ENCODE measurements at places on chromosomes 1 and 21.
A peak's percentile ranks its signal among the peaks of the same experiment; 100 is the strongest.

DNA sequence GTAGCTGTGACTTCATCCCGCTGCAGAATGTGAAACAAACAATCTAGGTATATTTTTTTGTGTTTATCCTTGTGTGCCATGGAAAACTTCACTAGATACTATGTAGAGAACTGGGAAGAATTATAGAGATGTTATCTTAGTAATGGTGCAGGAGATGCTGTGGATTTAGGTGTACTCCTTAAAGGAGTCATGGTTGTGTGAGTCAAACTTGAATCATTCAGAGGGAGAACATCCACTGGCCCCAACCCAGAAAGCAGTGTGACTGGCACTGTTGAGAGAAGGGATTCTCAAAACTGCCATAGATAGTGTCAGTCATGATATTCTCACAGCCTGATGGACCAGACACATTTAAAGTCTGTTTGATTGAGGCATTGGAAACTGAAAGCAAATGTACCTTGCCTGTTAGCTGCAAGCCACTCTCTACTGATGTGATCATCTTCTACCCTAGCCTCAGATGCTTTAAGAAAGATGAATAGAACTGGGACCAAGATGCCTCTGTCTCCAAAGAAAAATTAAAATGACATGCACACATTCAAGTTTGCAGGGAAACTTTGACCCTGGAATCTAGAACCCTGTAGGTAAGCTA is 754.6 kb downstream of the MRPL39 start:
- no peak for DNase-seq

GRCh38 chr1:85058311-85058710 is 10.0 kb upstream of the MCOLN3 start:
- peak; percentile 69 for DNase-seq

DNA sequence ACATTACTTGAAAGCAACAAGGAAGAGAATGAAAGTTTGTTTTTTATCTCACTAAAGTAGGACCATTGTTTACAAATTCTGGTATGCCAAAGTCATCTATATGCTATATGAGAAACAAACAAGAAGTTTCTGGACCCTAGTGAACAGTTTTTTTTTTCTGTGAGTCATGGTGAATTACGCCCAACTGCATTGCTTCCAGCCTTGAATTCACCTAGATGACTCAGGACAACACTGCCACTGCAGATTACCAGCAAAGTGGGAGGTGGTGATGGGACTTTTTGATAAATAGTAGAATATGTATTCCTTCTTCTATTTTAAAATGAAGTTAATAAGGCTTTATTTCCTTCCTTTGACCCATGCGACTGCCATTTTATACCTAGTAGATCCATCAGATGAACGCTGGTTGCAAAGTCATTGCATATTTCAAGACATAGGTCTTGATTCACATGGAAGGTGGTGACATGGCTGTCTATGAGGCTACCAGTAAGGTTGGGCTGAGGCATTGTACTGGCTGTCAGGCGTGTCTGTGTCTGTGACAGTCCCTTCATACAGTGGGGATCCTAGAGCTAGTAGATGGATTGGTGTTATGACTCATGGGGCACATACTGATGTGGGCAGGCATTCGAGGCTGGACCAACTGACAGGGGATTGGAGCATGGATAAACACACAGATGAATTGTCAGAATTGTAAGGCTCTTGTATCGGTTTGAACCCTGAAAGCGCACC is 49.1 kb upstream of the APOBEC4 start:
- DNase-seq: peak; percentile 27

- no peak for DNase-seq
These were observed 54.7 kb upstream of the MPC2 start for GRCh38 chr1:167991546-167991945.

DNA sequence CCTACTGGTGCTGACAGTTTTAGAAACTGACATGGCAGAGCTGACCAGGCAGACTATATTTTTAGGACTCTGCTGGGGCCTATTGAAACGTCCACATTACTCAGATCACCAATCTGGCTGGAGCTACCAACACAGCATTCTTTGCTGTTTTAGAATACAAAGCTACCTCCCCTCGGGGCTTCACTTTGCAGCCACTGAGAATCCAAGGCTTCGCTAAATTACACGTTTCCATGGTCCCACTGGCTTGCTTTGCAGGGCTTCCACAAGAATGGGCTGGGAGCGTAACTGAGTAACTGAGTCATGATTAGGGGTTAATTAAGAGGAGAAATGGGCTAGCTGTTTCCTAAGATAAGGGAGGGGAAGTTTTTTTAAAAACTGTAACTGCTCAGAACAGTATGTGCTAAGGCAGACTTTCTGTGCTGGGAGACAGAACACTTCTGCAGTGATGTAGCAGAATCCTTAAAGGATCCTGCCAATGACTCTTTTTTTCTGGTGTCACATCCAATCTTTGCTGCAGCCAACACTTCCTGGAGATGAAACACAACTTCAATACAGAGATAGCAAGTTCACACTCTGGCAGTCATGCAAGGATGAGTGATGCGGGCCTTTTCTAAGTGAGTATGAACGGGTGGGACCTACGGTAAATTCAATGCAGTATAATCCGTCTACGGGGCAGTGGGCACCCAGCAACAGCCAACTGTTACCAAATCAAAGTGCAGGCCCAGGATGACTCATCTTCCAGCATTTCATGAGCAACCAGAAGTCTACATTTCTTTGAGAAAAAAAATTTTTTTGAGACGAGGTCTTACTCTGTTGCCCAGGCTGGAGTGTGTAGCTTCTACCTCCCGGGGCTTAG is 21.5 kb downstream of the NDUFS5 start:
- DNase-seq: peak; percentile 62

DNA sequence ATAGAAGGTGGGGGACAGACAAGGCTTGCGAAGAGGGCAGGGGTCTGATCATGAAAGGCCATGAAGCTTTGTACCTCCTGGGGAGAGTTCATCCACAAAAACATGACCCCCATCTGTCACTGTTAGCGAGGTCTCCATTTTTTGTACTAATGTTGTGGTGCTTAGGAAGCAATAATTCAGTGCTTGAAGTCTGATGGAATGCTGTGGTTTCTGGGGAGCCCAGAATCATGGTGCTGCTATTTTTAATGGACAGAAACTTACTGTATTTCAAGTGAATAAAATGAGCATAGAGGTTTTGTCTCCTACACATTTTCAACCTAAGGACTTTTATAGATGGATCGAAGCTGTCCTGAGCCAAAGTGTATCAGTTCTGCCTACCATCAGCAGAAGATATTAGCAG is 28.2 kb upstream of the RGL1 start:
- DNase-seq: no peak

DNA sequence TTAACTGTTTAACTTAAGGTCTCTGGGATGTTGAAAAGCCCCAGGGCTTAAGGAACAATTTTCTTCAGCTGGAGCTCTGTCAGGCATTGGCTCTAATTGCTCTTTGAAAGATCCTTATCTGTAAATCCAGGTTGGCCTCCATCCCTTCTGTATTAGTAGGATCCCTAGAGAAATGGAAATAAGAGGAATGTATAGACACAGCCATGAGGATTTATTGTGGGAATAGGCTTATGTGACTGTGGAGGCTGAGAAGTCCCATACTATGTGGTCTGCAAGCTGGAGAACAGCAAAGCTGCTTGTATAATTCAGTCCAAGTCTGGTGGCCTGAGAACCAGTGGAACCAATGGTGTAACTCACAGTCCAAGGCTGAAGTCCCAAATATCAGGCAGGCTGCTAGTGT is 47.6 kb upstream of the VAV3 start:
- no peak for DNase-seq

GRCh38 chr1:180353945-180354344 is 123.9 kb downstream of the LHX4 start:
- no peak for DNase-seq

- DNase-seq: no peak
These were observed 100.5 kb downstream of the NPHP4 start for GRCh38 chr1:5891736-5892135.

GRCh38 chr21:41755258-41755933 is 11.5 kb downstream of the RIPK4 start:
- DNase-seq: no peak

GRCh38 chr1:186819126-186819525 is 9.6 kb upstream of the PLA2G4A start:
- peak; percentile 93 for DNase-seq

- peak; percentile 20 for DNase-seq
These were observed 9.2 kb downstream of the MX2 start for GRCh38 chr21:41370840-41371684.

DNA sequence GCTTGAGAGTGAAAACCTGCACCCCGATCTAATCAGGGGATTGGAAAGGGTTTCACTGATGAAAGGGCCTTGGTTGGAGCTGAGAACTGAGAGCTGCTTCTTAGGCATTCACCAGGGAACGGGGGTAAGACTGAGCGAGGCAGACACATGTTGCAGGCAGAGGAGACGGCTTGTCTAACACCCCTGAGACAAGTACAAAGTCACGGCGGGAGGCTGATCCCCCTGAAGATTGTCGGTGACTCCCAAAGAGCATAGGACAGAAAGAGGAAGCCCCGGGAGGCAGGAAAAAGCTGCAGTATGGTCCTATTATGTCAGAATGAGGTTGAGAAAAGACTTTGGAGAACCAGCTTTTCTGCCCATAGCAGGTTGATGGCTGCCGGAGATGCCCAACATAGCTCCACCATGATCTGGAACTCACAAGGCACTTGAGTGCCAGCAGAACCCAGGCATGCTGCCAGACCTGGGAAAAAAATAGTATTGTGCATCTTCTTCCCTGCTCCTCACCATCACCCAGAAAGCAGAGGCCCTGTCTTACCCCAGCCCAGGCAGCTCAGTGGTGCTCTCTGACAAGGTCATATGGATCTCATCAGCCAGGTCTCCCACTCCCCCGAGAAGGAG is 463.9 kb upstream of the PROX1 start:
- no peak for DNase-seq

DNA sequence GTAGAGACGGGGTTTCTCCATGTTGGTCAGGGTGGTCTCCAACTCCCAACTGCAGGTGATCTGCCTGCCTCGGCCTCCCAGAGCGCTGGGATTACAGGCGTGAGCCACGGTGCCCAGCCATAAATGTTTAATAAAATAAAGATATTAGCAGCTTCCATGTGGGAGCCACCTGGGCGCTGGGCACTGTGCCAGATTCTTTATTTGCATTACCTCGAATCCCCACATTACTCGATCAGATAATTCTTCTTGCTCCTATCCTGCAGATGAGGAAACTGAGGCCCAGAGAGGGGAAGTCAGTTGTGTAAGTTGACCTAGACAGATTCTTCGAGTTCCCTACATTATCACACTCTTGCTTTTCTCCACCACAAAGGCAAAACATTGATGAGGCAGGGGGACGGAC is 24.9 kb upstream of the TENT5B start:
- no peak for DNase-seq

DNA sequence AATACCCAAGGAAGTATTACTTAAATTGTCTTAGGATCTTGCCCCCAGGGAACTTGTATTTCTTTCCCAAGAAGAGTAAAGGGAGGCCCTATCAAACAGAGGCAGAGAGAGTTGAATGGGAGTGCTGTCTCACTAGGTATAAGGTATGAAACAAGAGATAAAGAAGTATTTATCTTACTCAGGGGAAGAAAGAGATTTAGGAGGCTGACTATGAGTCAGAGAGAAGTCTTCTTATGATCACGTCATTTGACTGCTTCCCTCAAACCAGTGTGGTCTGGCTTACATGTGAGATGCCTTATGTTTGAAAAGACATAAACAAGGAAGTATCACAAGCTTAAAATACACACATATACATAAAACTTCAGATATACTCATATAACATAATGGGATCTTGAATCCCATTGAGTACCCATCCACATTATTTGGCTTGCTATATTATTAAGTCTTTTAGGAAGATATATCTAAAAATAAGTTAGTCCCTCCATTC is 29.6 kb downstream of the DUSP10 start:
- DNase-seq: peak; percentile 79

- DNase-seq: no peak
These were observed 50.0 kb downstream of the KIAA0319L start for GRCh38 chr1:35506960-35507912.

GRCh38 chr1:114551400-114551799 is 30.0 kb downstream of the BCAS2 start:
- DNase-seq: no peak

GRCh38 chr21:45244799-45245340 is 42.8 kb downstream of the POFUT2 start:
- DNase-seq: no peak

GRCh38 chr21:38951095-38951730 is 145.5 kb downstream of the ETS2 start:
- no peak for DNase-seq

DNA sequence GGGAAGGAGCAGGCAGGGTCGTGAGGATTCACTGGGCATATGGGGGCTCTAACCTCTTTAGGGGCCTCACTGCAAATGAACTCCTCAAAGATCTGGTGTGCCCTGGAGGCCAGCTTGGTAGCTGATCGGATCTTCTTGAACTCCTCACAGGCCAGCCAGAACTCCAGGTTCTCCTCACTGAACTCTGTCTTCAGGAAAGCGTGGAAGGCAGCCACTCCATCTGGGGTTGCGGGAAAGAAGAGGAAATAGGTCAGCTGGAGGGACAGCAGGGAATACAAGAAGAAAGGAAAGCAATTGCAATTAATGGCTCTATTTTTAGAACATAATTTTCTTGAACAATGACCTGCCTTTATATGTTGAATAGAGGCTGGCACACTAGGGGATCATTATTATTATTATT is 2.3 kb downstream of the RGS16 start:
- no peak for DNase-seq

DNA sequence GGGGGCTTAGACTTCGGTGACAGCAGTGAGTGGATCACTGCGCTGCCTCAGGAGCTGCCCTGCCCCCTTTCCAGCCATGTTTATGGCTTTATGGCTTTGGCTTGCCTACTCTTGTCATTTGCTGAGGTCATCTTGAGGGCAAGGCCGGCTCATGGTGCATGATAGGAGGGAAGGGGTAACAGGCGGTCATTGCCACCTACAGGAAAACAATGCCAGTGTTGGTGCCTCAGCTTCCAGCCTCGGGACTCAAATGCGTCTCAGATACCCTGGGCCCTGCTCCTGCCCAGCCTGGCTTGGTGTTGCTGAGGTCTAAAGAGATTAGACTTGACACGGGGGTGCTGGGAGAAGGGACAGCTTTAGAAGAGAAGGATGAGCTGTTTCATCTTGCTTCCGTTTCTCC is 14.5 kb downstream of the KDF1 start:
- DNase-seq: no peak

DNA sequence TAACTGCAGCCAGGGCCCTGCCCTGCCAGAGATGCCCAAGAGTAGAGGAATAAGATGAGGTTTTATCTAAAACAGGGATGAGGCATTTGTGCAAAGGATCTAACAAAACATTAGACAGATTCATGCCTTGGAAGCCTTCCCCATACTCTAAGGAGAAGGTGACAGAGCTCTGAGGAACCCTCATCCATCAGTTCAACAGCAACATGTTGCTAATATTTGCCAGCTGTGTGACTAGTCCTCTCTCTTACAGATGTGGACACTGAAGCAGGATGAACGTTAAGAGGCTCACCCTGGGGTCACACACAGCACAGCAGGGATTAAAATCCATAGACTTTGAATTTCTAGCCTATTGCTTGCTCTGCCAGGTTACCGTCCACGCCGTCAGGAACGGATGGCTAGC is 99.0 kb downstream of the ZBTB18 start:
- DNase-seq: no peak

- DNase-seq: no peak
These were observed 110.1 kb upstream of the DPYD start for GRCh38 chr1:98030976-98031375.
